NCI-H2107 (cell line): ENCODE measurements at places on chromosomes 13 and 19.

- no peak for DNase-seq
Observed at GRCh38 chr19:56601375-56601774, 6.3 kb downstream of the ZNF71 start.

DNA sequence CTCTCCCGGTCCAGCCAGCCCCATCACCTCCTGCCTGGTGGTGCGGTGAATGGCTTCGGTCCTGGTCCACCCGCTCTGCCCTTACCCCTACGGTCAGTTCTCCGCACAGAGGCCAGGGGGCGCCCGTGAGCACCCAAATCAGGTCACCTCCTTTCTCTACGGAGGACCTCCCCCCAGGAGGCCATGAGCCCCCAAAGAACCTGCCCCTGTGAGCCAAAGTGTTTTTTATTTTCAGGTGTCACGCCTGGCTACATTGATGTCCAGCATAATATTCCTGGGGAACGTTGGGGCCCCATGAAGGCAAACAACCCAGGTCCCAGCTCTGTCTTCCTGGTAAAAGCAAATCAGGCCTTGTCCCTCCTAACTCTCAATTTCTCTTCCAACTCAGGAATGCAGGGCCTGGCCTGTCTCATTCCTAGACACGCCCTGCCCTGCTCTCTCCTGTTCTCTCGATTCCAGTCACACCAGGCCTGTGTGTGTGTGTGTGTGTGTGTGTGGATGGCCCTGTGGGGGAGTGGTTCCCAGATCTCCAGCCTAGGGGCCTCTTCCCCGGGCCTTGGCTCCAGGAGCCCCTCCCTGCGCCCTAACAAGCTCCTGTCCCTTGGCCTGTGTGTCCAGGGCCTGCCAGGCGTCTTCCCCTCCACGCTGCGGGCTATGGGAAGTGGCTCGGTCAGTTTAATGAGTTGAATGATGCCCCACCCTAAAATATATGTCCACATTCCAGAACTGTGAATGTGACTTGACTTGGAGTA is 9.7 kb upstream of the GIPC1 start:
- DNase-seq: no peak

DNA sequence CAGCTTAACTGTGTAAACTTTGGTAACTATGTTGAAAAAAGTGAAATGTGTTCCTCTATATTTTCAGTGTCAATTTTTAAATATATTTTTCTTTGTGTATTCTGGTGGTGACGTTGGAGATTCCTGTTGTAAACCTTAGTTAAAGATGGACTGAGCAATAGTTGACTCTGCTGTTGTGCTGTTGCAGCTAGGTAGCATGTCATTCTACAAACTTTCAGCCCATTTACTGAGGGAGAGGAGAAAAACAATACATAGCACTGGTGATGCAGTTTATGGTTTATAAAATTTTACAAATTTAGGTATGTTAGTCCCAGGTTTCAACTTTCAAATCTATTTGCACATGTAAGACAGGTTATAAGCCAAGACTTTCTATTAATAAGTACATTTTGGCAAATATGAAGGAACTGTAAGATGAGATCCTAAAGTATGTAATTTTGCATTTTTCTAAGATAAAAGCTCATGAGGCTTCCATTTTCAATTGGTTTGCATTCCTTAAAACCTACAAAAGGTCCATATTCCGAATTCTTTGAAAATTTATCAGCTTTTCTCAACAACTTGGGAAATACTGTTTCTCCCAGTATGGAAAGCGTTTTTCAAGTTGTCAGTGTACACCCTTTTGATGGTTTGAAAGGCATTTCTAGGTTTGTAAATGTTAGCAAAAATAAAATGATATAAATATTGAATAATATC is 1.5 kb downstream of the NDFIP2 start:
- no peak for DNase-seq

GRCh38 chr13:52447354-52447753 is 3.1 kb downstream of the VPS36 start:
- DNase-seq: no peak

DNA sequence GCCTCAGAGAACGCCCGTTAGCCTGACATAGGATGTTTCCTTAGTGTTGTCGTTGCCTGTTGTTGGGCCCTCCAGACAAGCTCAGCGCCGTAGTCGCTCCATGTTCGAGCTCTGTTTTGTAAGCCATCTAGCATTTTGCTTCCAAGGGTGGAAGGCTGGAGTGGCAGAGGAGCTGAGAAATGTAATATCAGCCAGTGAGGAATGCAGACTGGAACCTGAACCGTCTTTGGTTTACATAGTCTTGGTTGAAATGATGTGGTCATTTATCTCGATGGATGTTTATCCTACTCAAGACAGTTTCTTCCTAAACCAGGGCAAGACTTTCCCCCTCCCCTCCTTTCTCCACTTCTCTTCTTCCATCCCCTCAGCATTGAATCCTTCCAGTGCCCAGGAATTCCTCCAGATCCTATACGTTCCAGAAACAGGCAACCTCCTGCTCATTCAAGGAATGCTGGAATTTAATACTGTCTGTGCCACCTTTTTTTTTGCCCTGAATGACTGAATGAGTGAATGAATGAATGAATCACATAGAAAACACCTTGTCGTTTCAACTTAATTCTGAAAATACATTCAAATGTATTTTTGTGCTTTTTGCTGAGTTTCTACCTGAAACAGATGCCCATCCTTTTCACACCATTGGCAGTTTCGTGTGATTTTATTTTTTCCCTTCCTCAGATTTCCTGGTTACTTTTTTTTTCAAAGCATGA is 109.5 kb upstream of the MBNL2 start:
- no peak for DNase-seq

GRCh38 chr13:44171156-44171555 is 202.5 kb upstream of the SERP2 start:
- no peak for DNase-seq

GRCh38 chr13:106314417-106314816 is 221.0 kb downstream of the EFNB2 start:
- no peak for DNase-seq
